ENCODE measurements at places on chromosomes 11 and 22.
A peak's percentile ranks its signal among the peaks of the same experiment; 100 is the strongest.

DNA sequence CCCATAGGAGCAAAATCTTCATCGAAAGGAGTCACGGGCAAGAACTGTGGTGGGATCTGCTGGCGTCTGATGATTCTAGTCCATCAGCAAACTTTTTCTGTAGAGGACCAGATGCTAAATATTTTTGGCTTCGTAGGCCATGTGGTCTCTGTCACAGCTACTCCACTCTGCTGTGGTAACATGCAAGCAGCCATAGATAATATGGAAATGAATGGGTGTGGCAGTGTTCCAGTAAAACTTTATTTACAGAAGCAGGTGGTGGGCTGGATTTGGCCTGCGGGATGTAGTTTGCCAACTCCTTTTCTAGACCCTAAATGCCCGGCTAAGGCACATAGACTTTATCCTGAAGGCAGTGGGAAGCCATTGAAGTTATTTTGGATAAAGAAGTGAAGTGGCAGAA is 32.9 kb downstream of the BMAL1 start:
- no peaks in the 10 kb centered on the region for H3K36me3 ChIP-seq
- DNase-seq, result no peak
- no peaks in the 10 kb centered on the region for H3K4me1 ChIP-seq
- H3K4me3 ChIP-seq, result no peak overlapping the region
- no peak overlapping the region for H3K27ac ChIP-seq
- no peaks in the 10 kb centered on the region for H3K27me3 ChIP-seq

DNA sequence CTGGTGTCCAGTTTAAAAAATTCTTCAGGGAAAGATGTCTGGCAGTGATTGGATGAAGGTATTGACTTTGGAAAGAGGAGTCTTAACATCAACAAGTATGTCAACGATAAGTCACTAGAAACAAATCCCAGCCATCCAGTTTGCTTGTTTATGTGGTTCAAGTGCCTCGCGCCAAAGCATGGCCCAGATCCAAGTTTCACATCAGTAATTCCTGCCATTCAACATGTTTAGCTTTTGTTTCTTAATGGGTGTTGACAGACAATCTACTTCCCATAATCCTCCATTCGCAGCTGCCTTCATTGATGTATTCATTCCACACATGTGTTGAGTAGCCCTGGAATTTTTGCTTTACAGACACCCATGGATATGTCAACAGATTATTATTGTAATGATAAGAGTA is 77.8 kb downstream of the UBASH3B start:
- H3K27me3 ChIP-seq, result no peaks in the 10 kb centered on the region
- no peaks in the 10 kb centered on the region for H3K36me3 ChIP-seq
- no peak overlapping the region for H3K27ac ChIP-seq
- no peak for DNase-seq
- H3K4me3 ChIP-seq, result no peak overlapping the region
- H3K4me1 ChIP-seq, result no peaks in the 10 kb centered on the region

- DNase-seq, result no peak
- no peak overlapping the region for H3K4me3 ChIP-seq
- no peaks in the 10 kb centered on the region for H3K36me3 ChIP-seq
- peaks cover 3% of the 10 kb centered on the region for H3K4me1 ChIP-seq
Observed at GRCh38 chr22:45616432-45616831, 55.2 kb upstream of the ATXN10 start.

DNA sequence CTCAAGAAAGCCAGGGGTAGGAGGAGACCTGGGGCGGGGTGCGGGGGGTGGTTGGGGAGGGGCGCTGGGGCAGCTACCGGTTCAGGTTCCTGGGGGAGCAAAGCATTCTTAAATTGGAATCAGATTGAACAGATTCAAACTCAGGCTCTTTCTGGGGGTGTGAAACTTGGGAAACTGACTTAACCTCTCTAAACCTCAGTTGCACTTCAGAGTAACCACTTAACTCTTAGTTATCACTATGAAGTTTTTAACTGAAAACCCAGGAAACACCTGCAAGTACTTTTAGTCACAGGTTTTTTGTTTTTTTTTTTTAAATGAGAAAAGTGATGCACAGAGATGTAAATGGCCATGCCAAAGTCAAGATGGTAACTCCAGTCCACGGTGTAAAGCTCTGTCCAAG is 72.0 kb downstream of the RCN1 start:
- no peak overlapping the region for H3K27ac ChIP-seq
- no peak for DNase-seq
- no peaks in the 10 kb centered on the region for H3K27me3 ChIP-seq
- H3K36me3 ChIP-seq, result no peaks in the 10 kb centered on the region

GRCh38 chr11:123221096-123221561 is 26.1 kb upstream of the CLMP start:
- DNase-seq, result no peak
- no peak overlapping the region for H3K4me3 ChIP-seq
- no peaks in the 10 kb centered on the region for H3K36me3 ChIP-seq
- H3K27ac ChIP-seq, result no peak overlapping the region
- H3K27me3 ChIP-seq, result no peaks in the 10 kb centered on the region

GRCh38 chr11:10770626-10771254 is 19.7 kb downstream of the CTR9 start:
- DNase-seq, result peak; percentile 61
- H3K36me3 ChIP-seq, result peaks cover 6% of the 10 kb centered on the region
- no peak overlapping the region for H3K27ac ChIP-seq
- H3K4me1 ChIP-seq, result no peaks in the 10 kb centered on the region

- peaks cover 3% of the 10 kb centered on the region for H3K4me1 ChIP-seq
- no peak overlapping the region for H3K27ac ChIP-seq
- no peak for DNase-seq
- no peaks in the 10 kb centered on the region for H3K36me3 ChIP-seq
- peaks cover 1% of the 10 kb centered on the region for H3K27me3 ChIP-seq
Observed at GRCh38 chr11:117541211-117541610, 213.6 kb downstream of the CEP164 start.

- no peaks in the 10 kb centered on the region for H3K36me3 ChIP-seq
- H3K27ac ChIP-seq, result no peak overlapping the region
- no peak overlapping the region for H3K4me3 ChIP-seq
- H3K4me1 ChIP-seq, result no peaks in the 10 kb centered on the region
- H3K27me3 ChIP-seq, result no peaks in the 10 kb centered on the region
Observed at GRCh38 chr22:48842976-48843375, 984.7 kb downstream of the BRD1 start.

DNA sequence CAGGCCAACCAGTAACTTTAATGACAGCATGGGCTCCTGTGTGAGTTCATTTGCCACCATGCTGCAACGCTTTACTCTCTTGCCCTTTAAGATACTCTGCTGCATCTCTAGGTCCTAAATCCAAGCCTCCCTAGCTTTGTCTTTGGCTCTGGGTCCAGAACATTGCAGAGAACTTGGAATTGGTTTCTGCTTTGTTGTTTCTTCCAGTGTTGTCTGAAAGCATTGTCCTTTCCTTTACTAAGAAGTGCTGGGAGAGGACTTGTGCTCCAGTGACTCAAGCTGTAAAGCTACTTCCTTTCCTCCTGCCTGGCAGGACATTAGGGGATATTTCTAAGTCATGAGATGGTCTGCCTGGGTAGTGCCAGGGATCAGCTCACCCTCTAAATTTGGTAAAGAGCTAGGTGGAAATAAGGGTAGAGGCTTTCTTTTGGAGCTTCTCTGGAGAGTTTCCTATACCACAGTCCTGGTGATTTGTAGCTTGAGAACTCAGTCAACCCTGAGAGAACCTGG is 202.5 kb upstream of the CADM1 start:
- no peaks in the 10 kb centered on the region for H3K4me1 ChIP-seq
- no peaks in the 10 kb centered on the region for H3K27me3 ChIP-seq
- no peak overlapping the region for H3K4me3 ChIP-seq
- no peaks in the 10 kb centered on the region for H3K36me3 ChIP-seq
- H3K27ac ChIP-seq, result no peak overlapping the region
- no peak for DNase-seq

GRCh38 chr11:16926883-16927626 is 87.2 kb downstream of the PLEKHA7 start:
- H3K4me1 ChIP-seq, result peaks cover 27% of the 10 kb centered on the region
- H3K27me3 ChIP-seq, result peaks cover 29% of the 10 kb centered on the region
- DNase-seq, result no peak
- no peak overlapping the region for H3K27ac ChIP-seq
- no peak overlapping the region for H3K4me3 ChIP-seq

GRCh38 chr11:57792060-57792541 is 30.5 kb downstream of the CTNND1 start:
- peaks cover 9% of the 10 kb centered on the region for H3K36me3 ChIP-seq
- peaks cover 4% of the 10 kb centered on the region for H3K4me1 ChIP-seq
- H3K27ac ChIP-seq, result no peak overlapping the region
- H3K27me3 ChIP-seq, result no peaks in the 10 kb centered on the region

- no peak overlapping the region for H3K4me3 ChIP-seq
- no peaks in the 10 kb centered on the region for H3K36me3 ChIP-seq
- H3K4me1 ChIP-seq, result no peaks in the 10 kb centered on the region
- DNase-seq, result no peak
- no peak overlapping the region for H3K27ac ChIP-seq
Observed at GRCh38 chr11:93648158-93648557, 13.3 kb upstream of the CEP295 start.

DNA sequence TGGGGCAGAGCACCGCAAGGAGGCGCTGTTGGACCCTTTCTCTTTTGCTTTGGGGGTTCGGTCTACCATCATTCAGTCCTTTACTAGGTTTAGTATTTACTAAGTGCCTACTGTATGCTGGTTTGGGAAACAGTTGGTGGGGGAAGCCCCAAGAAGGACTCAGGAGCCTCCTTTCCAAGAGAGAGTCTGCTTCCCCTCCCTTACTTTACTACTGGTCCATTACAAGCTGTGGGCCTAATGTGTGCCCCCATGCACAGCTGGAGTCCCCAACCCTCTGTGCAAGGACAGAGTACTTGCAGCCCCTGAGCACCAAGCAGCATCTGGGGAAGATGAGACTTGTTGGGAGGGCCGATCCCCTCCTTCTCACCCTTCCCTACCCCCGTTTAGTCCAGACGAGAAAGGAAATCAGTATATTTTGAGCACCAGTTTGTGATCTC is 876 bp upstream of the UBE2L6 start:
- no peaks in the 10 kb centered on the region for H3K36me3 ChIP-seq
- H3K4me1 ChIP-seq, result no peaks in the 10 kb centered on the region
- peak overlapping the region; percentile 78 for H3K27ac ChIP-seq
